Osteocyte (in vitro differentiated cells): ENCODE measurements at places on chromosomes 1 and 21. TPM values are rescaled to one million over a fixed set of nuclear protein-coding genes. Genes with fewer than 3 reads are reported as not detected.

DNA sequence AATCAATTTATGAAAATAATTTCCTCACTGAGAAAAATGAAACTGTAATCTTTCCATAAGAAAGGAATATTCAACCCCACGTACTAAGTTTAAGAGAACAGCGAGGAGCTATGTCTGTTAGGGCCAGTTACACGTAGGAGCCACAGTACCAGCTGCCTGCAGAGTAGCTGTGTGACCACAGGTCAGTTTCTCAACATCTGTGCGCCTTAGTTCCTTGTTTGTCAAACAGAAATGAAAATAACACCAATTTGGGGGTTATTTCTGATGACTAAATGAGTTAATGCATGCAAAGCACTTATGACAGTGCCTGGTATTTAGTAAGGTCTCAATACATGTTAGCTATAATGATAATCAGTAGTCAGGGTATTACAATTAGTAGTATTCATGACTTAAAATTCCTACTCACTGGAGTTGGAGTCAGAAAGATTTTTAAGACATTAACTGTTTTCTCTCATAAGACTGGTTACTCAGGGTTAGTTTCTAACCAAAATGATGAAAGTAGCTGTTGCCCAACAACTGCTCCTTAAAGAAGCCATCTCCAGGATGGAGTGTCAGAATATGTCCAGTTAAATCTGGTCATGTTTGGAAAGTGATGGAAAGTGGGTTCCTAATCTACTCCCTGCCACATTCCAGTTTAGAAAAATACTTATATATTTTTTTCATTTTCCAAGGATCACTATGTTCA lies 85.8 kb upstream of the ZNF648 start:
- no peak overlapping the region for H3K4me3 ChIP-seq
- no peaks in the 10 kb centered on the region for H3K27me3 ChIP-seq
- no peak overlapping the region for H3K27ac ChIP-seq
- peaks cover 56% of the 10 kb centered on the region for H3K4me1 ChIP-seq
- H3K36me3 ChIP-seq = no peaks in the 10 kb centered on the region
- no peak for DNase-seq

DNA sequence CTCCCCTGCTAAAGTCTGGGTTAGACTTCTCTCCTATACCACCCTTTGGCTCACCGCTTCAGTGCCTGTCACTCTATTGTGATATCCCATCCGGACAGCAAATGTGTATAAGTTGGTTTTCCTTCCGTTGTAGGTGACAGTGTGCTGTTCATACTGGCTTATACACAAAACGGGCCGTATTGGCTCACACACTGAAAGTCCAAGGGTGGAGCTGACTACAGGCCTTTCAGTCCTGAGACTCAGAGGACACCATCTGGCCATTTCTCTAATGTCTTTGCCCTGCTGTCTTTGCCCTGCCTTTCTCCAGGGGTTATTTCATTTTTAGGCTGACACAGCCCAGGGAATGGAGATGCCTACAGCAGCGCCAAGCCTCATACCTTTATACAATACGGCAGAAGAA lies 90.7 kb downstream of the URB2 start:
- H3K27me3 ChIP-seq = peaks cover 3% of the 10 kb centered on the region
- H3K4me3 ChIP-seq = no peak overlapping the region
- H3K27ac ChIP-seq = peak overlapping the region; percentile 87

BNIPL gene
- 0.55 and 0.81 TPM in 2 replicates for total RNA-seq

ELOA gene
- 41.4 and 47.0 TPM in 2 replicates for total RNA-seq

- DNase-seq = no peak
- peaks cover 7% of the 10 kb centered on the region for H3K36me3 ChIP-seq
- peak overlapping the region; percentile 74 for H3K4me3 ChIP-seq
- H3K4me1 ChIP-seq = peaks cover 27% of the 10 kb centered on the region
Measured at GRCh38 chr21:31161157-31161556, 122.9 kb upstream of the KRTAP19-8 start.

KRTAP8-1 gene
- total RNA-seq = not detected in 2 replicates

DNA sequence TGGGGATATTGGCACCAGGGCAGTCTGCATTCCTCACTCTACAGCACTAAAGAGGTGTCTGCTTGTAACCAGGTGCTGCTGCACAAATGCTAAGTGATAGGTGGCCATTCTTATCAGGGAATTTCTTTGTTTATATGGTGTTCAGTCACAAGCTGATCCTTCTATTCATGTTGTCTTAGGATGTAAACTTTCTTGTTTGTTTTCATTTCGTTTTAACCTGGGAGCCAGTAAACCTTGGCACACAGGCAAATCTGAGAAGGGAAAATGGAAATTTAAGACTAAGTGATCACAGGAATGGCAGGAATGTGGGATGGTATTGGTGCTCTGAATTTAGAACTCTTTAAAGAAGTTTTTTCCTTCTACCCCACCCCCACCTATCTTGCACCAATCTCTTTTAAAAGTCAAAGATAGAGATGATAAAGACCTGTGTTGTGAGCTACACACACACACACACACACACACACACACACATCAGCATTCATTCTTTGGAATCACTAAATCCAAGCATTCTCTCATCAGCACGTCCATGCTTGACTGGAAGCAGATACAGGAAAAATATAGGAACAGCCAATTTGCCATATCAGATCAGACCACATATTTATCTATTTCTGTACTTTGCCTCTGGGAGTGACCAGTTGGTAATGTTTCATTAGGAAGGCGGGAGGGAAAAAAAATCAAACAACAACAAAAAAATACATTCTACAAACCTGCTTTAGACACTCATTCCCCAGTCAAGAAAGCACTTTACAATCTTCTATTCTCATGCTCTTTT lies 451.4 kb upstream of the ADGRL2 start:
- H3K27me3 ChIP-seq = no peaks in the 10 kb centered on the region
- H3K27ac ChIP-seq = no peak overlapping the region
- H3K4me1 ChIP-seq = no peaks in the 10 kb centered on the region
- H3K4me3 ChIP-seq = no peak overlapping the region
- DNase-seq = no peak

DNA sequence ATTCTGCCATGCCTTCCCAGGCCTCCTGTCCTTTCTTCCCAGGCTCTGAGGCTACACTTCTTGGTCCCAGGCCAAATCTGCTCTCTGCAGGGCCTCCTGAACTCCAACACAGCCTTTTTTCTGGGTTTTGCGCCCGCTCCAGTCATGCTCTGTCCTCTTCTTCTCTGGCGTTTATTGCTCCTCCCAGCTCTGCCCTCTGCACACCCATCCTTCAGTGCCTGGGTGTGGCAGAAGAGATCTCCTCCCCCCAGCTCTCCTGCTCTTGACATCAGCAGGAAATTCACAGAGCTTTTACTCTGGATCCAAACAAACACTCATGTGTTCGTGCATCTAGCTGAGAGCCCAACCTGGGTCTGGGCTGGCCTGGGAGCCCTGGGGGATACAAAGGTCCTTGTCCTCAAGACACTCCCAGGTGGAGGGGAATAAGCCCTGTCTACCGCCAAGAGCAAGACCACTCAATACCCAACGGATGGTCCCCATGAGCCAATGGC lies 22.9 kb upstream of the EPS8L3 start:
- no peak for DNase-seq
- no peak overlapping the region for H3K4me3 ChIP-seq
- H3K36me3 ChIP-seq = no peaks in the 10 kb centered on the region

TMEM269 gene
- total RNA-seq = 0.21 and 0.67 TPM in 2 replicates

- no peaks in the 10 kb centered on the region for H3K27me3 ChIP-seq
- H3K4me3 ChIP-seq = no peak overlapping the region
- DNase-seq = no peak
- H3K36me3 ChIP-seq = peaks cover 2% of the 10 kb centered on the region
- H3K27ac ChIP-seq = no peak overlapping the region
- H3K4me1 ChIP-seq = peaks cover 21% of the 10 kb centered on the region
Measured at GRCh38 chr1:174957829-174958228, 41.9 kb upstream of the CACYBP start.

AQP10 gene
- total RNA-seq = not detected in 2 replicates

DNA sequence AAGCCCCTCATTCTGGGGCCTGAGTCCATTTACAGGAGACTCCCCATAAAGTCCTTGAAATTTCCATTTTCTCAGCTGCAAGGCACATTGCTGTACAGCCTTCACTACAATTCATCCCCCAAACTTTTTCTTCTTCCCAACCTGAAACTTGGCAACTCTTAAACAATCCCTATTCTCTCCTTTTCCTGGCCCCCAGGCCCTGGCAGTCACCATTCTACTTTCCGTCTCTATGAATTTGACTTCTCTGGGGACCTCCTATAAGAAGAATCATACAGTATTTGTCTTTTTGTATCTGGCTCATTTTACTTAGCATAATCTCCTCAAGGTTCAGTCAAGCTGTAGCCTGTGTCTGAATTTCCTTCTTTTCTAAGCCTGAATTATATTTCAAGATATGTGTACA lies 332.9 kb downstream of the PCP4 start:
- no peak for DNase-seq
- no peaks in the 10 kb centered on the region for H3K36me3 ChIP-seq
- no peak overlapping the region for H3K27ac ChIP-seq
- H3K4me1 ChIP-seq = no peaks in the 10 kb centered on the region
- no peaks in the 10 kb centered on the region for H3K27me3 ChIP-seq

DNA sequence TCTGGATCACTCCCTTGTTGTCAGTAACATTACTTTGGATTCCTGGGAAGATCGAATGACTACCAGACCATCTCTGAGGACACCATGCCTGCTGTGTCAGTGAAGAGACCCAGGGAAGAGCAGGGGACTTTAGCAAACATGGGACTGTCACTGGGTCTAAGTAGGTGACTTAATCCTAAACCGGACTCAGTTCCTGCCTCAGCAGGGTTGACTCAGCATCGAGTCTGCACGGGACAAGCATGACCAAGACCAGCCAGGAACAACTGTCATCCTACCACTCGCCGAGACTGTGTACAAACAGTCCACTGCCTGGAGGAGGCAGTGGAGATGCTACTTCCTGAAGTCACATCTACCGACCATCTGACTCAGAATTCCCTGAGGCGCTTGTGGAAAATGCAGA lies 53.2 kb upstream of the RAB4A start:
- no peaks in the 10 kb centered on the region for H3K36me3 ChIP-seq
- H3K27ac ChIP-seq = no peak overlapping the region
- H3K4me1 ChIP-seq = no peaks in the 10 kb centered on the region
- DNase-seq = no peak

ARF1 gene
- total RNA-seq = 305 and 306 TPM in 2 replicates

DNA sequence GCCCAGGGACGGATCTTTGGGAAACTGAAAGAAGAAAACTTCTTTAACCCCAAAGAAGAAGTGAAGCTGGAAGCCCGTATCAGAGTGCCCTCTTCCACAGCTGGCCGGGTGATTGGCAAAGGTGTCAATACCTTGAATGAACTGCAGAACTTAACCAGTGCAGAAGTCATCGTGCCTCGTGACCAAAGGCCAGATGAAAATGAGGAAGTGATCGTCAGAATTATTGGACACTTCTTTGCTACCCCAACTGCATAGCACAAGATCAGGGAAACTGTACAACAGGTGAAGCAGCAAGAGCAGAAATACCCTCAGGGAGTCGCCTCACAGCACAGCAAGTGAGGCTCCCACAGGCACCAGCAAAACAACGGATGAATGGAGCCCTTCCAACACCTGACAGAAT lies 114.0 kb downstream of the NBPF12 start:
- H3K4me1 ChIP-seq = no peaks in the 10 kb centered on the region
- no peak overlapping the region for H3K4me3 ChIP-seq
- H3K36me3 ChIP-seq = no peaks in the 10 kb centered on the region
- no peak for DNase-seq
- H3K27me3 ChIP-seq = peaks cover 11% of the 10 kb centered on the region
- H3K27ac ChIP-seq = no peak overlapping the region

WNT3A gene
- not detected in 2 replicates for total RNA-seq

LPAR3 gene
- not detected in 2 replicates for total RNA-seq

DNA sequence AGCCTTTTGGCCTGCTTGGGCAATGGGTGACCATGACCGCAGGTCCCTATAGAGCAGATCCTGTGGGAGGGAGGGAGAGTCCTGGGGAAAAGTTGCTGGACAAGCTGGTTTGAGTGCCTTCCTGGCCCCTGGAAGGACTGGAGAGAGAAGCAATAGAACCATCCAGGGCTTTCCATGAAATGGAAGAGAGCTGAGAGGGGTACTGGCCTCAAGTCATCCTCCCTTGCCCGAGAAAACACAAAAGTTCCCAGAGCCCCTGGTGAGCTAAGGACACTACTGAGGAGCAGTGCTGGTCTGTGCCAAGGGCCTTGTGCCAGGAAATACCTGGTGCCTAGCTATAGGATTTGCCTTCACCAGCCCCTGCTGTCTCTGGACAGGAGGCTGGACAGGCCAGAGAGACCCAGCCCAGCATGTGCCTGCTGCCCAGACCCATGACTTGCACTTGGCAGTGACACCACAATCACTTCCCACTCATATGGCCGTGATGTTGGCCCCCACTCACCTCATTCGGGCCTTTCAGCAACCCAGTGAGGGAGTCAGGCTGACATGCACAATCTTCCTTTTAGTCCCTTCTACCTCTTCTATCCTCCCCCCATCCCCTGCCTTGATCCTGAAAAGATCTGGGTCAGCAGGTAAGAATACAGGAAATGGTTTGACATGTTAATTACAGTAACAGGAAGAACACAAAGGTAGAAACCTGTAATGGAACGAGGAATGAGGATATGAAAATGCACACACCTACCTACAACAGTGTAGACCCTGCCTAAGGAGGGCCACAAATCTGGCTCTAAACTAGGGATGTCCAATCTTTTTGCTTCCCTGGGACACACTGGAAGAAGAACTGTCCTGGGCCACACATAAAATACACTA lies 7.0 kb downstream of the SH3BP5L start:
- H3K4me3 ChIP-seq = no peak overlapping the region
- no peaks in the 10 kb centered on the region for H3K27me3 ChIP-seq
- DNase-seq = no peak
- H3K4me1 ChIP-seq = peaks cover 29% of the 10 kb centered on the region
- H3K27ac ChIP-seq = no peak overlapping the region

GRCh38 chr1:145936247-145936646 lies 9.0 kb upstream of the RBM8A start:
- no peak overlapping the region for H3K27ac ChIP-seq
- no peaks in the 10 kb centered on the region for H3K27me3 ChIP-seq
- no peaks in the 10 kb centered on the region for H3K4me1 ChIP-seq
- DNase-seq = peak; percentile 67
- H3K36me3 ChIP-seq = peaks cover 21% of the 10 kb centered on the region
- H3K4me3 ChIP-seq = no peak overlapping the region

DNA sequence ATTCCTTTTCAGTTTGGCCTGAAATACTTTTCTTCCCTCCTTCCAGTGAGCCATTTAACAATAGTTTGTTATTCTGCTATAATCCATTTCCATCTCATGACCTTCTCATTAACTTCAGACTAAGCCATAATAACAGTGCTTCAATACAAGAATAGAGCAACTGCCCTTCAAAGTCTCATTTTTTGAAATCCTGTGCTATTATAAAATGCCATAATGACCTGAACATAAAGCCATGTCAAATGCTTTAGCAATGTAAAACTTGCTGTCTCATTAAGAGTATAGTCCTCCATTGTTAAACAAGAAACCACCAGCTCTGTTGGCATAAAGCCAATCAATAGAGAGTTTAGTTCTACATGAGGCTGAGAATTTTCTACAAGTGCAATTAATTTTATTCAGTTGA lies 9.6 kb upstream of the PIGK start:
- no peak overlapping the region for H3K27ac ChIP-seq
- no peak overlapping the region for H3K4me3 ChIP-seq
- peaks cover 19% of the 10 kb centered on the region for H3K4me1 ChIP-seq
- DNase-seq = no peak
- H3K36me3 ChIP-seq = peaks cover 2% of the 10 kb centered on the region

- H3K4me1 ChIP-seq = peaks cover 19% of the 10 kb centered on the region
- no peaks in the 10 kb centered on the region for H3K27me3 ChIP-seq
- H3K4me3 ChIP-seq = no peak overlapping the region
- H3K36me3 ChIP-seq = peaks cover 6% of the 10 kb centered on the region
Measured at GRCh38 chr1:112909847-112910246, 46.1 kb downstream of the SLC16A1 start.

ZBTB7B gene
- 34.4 and 37.8 TPM in 2 replicates for total RNA-seq

- H3K27ac ChIP-seq = no peak overlapping the region
- no peaks in the 10 kb centered on the region for H3K36me3 ChIP-seq
- DNase-seq = no peak
- H3K4me3 ChIP-seq = no peak overlapping the region
- peaks cover 9% of the 10 kb centered on the region for H3K27me3 ChIP-seq
Measured at GRCh38 chr1:180594723-180595122, 36.0 kb downstream of the OVAAL start.

GPR161 gene
- total RNA-seq = 36.8 and 38.5 TPM in 2 replicates
